ENCODE measurements at places on chromosomes 12 and 14. TPM values are rescaled to one million over a fixed set of nuclear protein-coding genes. Genes with fewer than 3 reads are reported as not detected.

Gene PAPLN
- 4.9 TPM for total RNA-seq

GRCh38 chr12:49543221-49543913 is 4.5 kb downstream of the KCNH3 start:
- DNase-seq: no peak

Gene FGF6
- not detected for total RNA-seq

Gene CD69
- 2.4 TPM for total RNA-seq

- DNase-seq: no peak
These were observed 90.6 kb upstream of the LRIG3 start for GRCh38 chr12:59010941-59011340.

DNA sequence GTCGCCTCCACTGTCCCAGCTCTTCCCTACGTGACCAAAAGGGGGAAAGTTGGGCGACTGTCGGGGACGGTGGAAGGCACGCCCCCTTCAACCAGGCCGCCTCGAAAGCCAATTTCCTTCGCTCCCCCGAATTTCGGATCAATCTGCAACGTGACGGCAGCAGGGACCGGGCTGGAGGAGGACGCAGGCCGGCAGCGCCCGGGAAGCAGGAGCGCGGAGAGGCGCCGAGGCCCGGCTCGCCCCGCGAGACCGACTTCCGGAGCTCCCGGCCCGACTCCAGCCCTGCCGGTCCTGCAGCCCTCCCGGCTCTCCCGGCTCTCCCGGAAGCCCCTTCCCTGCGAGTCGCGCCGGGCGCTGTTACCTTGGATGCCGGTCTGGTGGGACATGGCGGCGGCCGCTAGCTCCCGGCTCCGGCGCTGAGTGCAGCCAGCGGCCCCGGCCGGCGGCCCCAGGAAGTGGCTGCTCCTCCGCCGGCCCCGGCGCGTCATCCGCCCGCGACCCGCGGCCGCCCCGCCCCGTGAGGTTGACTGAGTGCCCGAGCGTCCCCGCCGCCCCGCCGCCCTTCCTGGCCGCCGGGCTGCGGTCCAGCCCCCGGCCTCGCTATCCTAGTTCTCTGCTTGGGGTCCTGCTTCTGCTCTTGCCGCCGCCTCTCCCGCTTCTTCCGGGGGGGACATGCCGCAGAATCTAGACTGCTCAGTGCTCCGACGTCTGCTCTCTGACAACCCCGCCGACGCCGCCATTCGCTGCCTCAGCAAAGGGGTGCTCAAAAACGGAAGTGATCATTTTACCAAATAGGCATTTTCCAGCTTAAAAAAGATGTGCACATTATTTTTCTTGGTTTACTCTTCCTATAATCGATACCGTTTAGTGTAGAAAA is at the start of gene TWF1:
Gene TWF1, minus strand, starts transcription at position 458 of the 877 bp plus-strand sequence. Its CDS starts 72 bp downstream, at position 386.
- DNase-seq: peak; percentile 92

Gene KRT6C
- total RNA-seq: 0.20 TPM

DNA sequence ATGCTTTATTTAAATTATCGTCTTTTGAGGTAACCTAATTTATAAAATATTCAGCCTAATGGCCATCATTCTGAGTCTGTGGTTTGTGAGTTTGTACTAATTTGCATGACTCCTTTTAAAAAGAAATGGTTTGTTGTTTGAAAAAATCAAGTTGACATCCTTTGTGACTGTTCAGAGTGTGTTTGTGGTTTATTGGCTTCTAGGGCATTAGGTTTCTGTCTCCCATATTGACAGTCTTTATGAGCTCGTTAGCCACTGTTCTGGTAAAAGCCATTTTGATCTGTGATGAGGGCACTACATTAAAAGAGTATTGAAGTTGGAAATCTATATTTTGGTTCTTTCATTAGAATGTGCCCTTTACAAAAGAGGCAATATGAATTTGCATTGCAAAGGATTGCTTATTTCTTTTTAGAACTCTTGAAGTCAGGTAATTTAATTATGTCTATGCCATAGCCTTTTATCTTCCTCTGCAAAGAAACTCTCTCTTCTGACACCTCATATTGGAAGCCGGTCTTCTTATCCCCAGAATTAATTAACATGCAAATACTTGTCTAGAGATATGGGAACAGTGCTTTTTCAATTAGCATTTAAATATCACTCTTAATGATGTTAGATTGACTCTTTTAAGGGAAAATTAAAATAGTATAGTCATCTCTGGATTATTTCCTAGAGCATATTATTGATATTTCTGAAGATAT is 95.0 kb downstream of the CRADD start:
- DNase-seq: no peak

Gene TRAFD1
- total RNA-seq: 34.0 TPM

GRCh38 chr12:25257590-25258324 is 7.0 kb upstream of the KRAS start:
- DNase-seq: no peak

GRCh38 chr12:58969237-58969636 is 48.9 kb upstream of the LRIG3 start:
- no peak for DNase-seq

Gene RTRAF
- 131 TPM for total RNA-seq

Gene PRH2
- total RNA-seq: not detected

- no peak for DNase-seq
These were observed 42.4 kb downstream of the PDE3A start for GRCh38 chr12:20410734-20411133.

DNA sequence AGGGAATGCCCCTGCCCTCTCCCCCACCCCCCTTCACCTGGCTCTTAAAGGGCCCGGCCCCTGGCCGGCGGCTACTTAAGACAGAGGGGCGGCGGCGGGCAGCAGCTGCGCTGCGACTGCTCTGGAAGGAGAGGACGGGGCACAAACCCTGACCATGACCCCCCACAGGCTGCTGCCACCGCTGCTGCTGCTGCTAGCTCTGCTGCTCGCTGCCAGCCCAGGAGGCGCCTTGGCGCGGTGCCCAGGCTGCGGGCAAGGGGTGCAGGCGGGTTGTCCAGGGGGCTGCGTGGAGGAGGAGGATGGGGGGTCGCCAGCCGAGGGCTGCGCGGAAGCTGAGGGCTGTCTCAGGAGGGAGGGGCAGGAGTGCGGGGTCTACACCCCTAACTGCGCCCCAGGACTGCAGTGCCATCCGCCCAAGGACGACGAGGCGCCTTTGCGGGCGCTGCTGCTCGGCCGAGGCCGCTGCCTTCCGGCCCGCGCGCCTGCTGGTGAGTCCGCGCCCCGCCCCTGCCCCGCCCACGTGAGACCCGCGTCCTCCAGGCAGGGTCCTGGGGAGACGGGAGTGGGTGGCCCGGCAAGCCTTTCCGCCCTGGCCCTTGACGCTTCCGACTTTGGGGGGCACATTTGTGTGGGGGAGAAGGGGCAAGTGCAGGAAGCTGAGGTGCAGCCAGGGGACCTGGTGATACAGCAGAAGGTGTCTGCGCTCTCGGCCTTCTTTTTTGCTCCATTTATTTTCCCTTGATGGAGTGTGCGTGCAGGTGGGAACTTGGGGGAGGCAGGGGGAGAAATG is at the start of gene IGFBP6:
Gene IGFBP6, plus strand, starts transcription at position 104 of the 790 bp plus-strand sequence. Its CDS starts 51 bp downstream, at position 155.
- peak; percentile 81 for DNase-seq

- peak; percentile 44 for DNase-seq
These were observed 2.6 kb downstream of the SIX4 start for GRCh38 chr14:60721326-60722106.

DNA sequence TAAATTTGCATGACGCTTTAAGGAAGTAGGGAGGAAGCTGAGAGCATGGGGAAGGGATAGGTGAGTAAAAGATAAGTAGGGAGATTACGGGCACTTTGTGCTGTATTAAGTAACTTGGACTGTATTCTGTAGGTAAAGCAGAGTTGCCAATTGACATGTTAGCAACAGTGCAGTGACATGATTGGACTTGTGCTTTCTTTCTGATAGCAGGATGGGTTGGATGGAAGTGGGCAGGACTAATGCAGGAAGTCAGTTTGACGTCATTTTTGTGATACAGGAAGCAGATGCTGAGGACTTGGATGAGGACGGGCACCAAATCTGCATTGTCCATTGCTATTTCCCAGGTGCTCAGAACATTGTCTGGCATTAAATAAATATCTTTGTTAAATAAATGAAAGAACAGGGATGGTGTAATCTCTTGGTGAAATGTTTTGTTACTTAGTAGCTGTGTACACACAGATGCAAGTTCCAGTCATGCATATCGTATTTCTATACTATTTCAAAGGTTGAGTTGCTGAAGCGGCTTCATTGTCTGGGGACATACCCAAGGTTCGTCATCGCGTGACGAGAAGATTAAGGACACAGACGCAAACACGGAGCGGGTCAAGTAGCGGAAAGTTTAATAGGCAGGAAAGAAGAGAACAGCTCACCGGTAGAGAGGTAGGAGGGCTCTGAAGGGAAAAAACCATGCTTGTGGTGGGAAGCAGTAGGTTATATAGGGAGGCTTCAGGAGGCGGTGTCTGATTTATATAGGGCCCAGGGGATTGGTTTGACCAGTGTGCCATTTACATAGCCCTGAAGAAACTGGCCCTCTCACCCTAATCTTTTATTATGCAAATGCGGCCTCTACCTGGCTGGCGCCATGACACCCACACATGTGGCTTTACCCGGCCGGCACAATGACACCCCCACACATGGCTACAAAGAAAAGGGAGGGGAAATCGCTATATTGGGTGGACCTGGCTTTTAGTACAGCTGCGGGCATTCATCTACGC is 30.7 kb downstream of the GUCY2C start:
- DNase-seq: no peak

Gene IGF1
- total RNA-seq: 12.6 TPM

Gene NANOG
- total RNA-seq: 0.64 TPM

GRCh38 chr14:95660651-95661515 is 25.3 kb upstream of the TCL1B start:
- no peak for DNase-seq

GRCh38 chr12:82665142-82665923 is 21.4 kb upstream of the TMTC2 start:
- no peak for DNase-seq

DNA sequence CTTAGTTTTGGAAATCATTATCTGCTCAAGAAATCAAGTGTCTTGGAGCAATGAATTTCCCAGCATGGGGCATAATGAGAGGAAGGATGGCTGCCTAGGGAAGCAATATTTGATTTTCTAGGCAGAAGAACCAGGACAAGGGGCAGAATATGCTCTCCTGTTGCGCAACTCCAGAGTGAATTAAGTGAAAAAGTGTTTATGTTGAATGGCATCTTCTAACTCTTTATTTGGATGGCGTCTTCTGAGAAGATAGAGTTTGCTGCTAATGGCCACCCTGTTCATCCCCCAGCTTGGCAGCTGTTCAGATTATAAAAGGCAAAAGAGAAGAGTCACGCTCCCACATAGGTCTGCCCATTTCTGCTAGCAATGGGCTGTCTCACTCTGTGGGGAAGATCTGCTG is 1278.1 kb downstream of the AACS start:
- no peak for DNase-seq

DNA sequence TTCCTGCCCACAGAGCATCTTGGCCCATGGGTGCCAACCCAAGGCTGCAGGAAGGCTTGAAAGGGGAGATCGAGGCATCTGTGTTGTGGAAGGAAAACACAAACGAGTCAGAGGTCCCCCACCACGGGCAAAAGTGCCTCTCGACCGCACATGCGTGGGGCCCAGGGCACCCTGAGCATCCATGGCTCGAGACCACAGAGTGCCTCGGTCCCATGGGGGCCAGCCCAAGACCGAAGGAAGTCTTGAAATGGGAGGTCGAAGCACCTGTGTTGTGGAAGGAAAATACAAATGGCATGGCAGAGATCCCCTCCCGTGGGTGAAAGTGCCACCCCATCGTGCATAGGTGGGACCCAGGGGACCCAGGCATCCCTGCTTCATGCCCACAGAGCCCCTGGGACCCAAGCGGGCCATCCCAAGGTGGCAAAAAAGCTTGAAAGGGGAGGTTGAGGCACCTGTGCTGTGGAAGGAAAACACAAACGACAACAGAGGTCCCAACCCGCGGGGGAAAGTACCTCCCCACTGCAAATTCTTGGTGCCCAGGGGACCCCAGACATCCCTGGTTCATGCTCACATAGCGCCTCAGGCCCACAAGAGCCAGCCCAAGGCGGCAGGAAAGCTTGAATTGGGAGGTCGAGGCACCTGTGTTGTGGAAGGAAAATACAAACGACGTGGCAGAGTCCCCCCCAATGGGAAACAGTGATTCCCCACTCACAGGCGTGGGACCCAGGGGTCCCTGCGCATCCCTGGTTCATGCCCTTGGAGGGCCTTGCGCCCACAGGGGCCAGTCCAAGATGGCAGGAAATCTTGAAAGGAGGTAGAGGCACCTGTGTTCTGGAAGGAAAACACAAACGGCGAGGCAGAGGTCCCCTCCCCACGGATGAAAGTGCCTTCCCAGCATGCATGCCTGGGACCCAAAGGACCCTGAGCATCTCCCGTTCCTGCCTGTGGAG is 373.0 kb downstream of the ALG10 start:
- DNase-seq: peak; percentile 3

GRCh38 chr12:52873513-52873831 is 24.7 kb upstream of the KRT78 start:
- DNase-seq: no peak

DNA sequence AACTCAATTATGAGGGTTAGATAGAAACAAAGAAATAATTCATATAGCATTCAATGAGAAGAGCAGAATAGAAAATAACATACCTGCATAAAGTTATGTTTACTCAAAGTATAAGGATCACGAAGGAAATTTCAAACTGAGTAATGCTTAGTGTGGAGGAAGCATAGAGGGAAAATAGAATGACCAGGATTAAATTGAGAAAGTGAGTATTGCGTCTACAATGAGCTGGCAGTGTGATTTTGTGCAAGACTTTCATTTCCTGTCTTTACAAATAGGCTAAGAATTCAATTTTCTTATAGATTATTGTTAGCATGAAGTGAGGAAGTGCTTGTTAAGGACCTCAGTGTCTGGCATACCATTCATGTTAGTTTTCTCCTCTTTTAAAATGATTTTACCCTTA is 12.0 kb downstream of the ADGRD1 start:
- DNase-seq: no peak

DNA sequence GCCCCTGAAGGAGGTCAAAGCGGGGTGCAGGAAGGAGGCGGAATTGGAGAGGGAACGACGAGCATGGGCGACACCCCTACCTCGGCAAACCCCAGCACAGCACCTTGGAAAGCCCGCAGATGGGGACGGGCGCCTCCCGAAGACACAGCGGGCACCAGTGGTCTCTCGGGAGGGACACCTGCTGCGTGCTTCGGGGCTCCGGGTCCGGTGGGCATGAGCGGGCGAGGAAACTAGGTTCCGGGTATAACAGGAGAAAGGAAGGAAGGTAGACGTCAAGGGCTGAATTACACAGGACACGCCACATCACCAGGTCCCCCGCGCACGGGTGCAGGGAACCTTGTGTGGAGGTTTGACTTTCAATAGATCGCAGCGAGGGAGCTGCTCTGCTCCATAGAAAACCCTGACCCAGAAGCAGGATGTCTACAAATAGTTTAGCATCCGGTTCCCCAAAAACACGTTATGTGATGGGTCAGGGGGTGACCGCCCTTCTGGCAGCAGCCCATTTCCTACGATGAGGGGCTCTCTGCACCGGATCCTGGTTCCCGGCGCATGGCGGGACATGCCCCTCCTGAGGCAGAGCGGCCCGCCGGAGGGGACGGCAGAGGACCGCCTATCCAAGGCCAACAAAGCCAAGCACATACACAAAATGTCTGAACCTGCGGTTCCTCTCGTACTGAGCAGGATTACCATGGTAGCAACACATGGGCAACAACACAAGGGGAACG is 196.9 kb downstream of the ALG10 start:
- no peak for DNase-seq

- no peak for DNase-seq
These were observed 412.3 kb downstream of the RPS29 start for GRCh38 chr14:49173765-49174373.

Data from mucosa of descending colon (tissue), 3 donors.